ENCODE measurements at places on chromosomes 1 and 21.

DNA sequence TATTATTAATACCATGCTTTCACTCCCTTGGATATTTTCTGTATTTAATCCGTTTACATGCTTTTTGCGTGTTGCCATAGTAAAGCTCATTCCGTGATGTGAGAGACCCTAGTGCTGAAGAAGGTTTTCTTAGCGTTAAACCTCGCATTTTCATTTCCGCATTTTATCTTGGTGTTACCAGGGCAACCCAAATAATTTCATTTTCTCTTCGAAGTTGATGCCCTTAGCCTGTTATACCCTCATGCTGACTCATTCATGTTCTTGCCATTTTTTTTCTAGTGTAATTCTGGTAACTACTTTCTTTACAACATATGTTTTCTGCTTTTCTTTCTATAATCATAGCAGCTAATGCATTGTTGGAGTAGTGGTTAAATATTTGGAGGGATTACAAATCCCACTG, 37.2 kb downstream of the LRRC8C start:
- no peak for DNase-seq

DNA sequence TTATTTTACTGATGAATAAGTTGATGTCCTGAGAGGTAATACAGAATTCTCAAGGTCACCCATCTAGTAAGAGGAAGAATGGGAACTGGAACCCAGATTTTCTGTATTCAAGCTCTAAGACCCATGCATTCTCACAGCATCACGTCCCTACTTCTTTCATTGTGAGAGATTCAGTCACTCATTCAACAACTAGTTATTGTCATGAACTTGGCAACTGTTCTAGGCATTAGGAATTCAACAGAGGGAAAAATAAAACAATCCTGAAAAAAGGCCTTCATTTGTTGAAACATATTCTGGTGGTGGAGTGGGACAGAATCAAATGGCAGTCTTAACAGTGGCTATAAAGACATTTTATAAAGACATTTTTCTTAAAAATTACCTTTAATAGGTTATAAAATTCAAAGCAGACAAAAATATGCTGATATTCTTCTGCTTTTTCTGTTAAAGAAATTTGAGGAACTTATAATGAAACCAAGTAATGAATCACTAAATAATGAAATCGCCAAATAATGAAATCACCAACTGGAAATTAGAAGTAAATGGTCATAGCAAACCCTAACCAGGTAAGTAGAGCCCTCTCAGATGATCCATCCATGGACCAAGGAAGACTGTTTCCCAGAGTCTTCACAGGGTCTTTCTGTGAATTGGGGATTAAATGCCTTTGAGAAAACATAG, 136.5 kb upstream of the DPYD start:
- DNase-seq, result peak; percentile 83

GRCh38 chr1:206556750-206557635, 49.7 kb downstream of the RASSF5 start:
- peak; percentile 57 for DNase-seq

DNA sequence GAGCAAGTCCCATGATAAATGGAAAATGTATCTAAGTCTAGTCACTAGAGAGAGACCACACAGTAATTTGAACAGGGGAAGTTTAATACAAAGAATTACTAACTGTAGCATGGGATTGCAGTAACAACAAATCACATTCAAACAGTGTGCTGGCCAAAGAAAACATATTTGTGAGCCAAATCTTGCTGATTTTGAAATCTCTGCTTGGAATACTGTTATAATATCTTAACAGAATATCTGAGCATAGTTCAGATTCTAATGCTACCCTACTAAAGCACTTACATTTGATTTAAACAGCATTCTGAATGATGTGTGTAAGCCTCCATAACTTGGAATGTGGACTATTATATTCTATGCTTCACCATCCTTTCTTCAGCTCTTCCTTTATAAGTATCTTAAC, 270.0 kb upstream of the BRINP3 start:
- DNase-seq, result no peak

GRCh38 chr1:183723571-183723970, 70.5 kb upstream of the APOBEC4 start:
- no peak for DNase-seq

GRCh38 chr1:182235604-182235951, 156.0 kb downstream of the GLUL start:
- DNase-seq, result peak; percentile 11

GRCh38 chr1:198549866-198550265, 9.4 kb upstream of the ATP6V1G3 start:
- no peak for DNase-seq

DNA sequence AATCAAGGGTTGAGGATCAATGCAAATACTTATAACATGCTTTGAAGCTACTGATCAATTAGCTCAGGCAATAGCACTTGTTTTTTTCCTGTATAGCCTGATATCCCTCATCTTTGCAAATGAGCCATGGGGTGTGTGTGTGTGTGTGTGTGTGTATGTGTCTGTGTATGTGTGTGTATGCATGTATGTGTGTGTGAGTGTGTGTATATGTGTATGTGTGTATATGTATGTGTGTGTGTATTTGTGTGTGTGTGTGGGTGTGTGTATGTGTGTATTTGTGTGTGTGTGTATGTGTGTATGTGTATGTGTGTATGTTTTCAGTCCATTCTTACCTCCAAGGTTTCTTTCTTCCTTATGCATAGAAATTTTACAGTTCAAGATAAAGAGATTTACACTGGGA, 78.4 kb upstream of the SSX2IP start:
- no peak for DNase-seq

DNA sequence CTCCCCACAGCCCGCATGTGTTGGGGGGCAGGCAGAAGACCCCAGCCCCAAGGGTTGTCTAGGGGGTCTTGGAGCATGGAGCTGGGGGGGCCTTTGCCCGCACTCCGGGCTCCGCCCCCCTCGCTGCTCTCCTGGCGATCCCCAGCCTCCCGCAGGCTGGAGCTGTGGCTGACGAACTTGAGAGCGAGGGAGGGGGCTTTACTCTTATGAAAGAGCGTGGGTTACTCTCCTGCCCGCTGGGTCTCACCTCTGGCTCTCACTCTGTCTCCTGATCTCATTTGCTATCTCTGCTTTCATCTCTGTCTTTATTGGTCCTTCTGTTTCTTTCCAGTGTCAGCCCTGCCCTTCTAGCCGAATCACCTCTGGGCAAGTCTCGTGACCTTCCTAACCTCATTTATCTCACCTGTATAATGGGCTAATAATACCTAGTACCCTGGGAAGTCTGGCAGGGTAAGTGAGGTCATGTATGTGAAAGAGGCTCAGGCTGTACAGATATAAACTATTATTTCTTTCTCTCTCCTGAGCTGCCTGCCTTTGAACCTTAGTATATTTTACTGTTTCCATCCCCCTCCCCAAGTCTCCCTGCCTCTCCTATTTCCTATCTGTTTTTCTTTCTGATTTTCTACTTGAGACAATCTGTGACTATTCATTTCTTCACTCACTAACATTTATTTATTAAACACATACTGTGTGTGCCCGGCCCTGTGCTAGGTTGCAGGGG, 731 bp downstream of the EFNA4 start:
- no peak for DNase-seq

- DNase-seq, result no peak
Observed at GRCh38 chr1:192563129-192563528, 12.4 kb upstream of the RGS1 start.

GRCh38 chr1:24178407-24178806, 8.7 kb downstream of the IFNLR1 start:
- no peak for DNase-seq

- DNase-seq, result peak; percentile 63
Observed at GRCh38 chr1:9593492-9594465, 5.1 kb downstream of the TMEM201 start.

DNA sequence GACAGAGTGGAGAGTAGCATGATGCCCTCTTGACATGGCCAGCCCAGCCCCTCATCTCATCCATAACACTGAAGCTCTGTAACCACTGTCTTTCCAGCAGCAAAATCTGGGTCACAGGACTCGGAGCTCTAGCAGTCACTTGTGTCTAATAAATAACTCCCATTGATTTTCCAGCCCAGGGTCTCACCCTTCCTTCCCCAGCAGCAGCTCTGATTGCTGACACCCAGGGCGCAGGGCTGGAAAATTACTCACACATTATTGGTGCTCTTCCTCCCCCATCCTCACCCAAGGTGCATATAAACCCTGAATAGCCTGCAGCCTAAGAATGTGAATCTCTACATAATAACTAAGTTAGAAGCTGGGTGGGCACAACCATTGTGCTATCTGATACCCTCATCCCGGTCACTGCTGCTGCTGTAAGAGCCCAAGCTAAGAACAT, 21.1 kb upstream of the OR10J5 start:
- DNase-seq, result no peak

- DNase-seq, result no peak
Observed at GRCh38 chr1:51303751-51304251, 26.6 kb downstream of the TTC39A start.

DNA sequence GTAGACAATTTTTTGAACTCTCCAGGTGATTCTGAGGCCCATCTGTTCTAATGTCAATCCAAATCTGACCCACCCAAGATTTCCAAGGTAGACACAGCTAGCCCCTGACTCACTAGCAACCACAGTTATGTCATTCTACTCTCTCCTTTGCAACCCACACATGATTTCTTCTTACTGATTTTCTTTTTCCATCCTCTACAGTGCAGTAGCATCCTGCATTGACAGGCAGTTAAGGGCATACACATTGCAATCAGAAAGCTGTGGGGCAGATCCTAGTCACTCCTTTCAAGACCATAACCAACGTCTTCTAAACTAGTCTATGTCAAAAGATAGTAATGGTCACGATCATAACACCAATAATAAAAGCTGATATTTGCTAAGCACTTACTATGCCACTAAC, 54.2 kb downstream of the JAK1 start:
- no peak for DNase-seq

DNA sequence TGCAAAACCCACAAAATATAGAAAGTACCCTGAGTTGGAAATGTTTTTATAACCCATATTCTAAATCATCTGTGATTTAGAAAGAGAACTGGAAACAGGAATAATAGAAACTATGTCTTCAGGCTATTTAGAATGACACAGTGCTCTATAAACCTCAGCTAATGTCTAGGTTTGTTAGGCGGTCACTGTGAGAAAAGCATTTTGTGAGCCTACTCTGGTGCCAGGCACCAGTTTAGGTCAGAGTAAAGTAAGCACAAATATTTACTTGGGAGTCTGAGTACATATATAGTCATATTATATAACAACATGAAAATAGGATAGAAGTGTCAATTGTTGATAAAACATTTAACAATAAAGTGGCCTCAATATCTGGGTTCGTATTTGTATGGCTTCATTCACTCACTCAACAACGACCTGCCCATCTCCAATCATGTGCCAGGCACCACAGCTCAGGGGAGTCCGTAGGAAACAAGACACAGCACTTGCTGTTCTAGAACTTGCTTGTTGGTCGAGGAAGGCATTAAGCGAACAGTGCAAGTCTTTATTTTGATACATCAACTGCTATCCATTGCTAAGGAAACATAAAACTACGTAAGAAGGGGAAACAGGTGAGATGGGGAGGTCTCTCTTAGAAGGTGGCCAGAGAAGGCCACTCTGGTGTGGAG, 37.2 kb downstream of the GNB1 start:
- DNase-seq, result no peak

- DNase-seq, result no peak
Observed at GRCh38 chr1:106637566-106637965, 418.9 kb upstream of the PRMT6 start.

GRCh38 chr1:166182281-166182680, 15.5 kb upstream of the FAM78B start:
- no peak for DNase-seq

- DNase-seq, result no peak
Observed at GRCh38 chr1:92989936-92990583, 28.8 kb upstream of the DIPK1A start.

DNA sequence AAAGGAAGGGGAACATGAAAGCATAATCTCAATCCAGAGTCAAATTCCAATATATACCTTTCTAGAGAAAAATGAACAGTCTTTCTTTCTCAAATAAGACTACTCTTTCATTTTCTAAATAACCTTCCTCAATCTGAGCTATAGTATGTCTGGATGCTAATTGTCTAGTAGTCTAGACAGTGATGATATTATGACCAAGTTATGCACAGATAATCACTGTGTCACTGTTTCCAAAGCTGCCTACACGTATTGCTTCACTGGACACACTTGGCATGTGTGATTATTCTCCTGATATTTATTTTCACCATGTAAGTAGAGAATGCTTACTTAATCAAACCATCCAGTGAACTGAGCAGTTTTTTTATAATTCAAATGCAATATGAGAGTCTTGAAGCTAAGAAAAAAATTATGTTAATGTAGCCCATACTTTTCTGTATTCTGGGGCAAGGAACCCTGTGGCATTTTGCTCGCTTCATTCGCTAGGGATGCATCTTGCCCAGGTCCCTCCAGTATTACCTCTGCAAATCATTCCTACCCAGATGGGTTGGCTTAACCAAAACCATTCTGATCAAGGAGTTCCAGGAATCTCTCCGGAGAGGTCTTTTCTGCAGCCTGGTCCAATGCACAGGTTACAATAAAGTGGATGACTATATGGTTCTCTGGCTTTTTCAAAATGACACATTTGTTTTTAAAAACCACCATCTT, 303.1 kb upstream of the RUNX1 start:
- no peak for DNase-seq

- DNase-seq, result peak; percentile 1
Observed at GRCh38 chr1:176205332-176205914, 1.7 kb downstream of the COP1 start.

DNA sequence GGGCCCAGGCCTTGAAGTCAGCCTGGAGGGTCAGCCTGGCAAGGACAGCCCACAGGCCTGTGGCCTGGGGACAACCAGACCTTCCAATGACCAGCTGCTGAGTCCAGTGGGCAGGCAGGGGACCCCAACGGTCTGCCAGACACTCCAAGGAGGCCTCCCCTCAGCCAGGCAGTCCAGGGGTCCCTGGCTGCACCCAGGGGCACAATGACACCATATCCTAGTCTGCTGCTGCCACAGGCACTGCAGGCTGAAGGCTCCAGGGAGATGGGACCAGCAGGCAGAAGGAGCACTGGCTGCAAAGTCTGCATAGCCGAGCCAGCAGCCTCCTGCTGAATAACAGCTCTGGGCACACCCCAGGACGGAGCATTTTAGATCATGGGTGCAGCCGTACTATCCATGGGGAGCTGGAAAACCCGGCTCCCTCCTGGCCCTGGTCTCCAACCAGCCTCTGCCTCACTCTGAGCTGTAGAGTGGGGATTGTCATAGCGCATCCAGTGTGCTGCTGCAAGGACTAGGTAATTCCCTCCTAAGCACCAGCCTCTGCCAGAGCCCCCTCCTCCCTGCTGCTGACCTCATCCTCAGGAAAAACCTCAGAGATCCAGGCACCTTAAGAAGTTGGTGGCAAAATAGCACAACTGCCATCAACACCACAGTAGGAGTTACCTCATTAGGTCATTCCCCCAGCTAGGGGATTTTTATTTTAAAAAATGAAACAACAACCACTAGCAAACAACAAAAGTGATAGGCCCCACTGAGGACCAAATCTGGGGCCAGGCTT, 4.8 kb upstream of the LAPTM5 start:
- no peak for DNase-seq

GRCh38 chr21:41778930-41779600, 12.2 kb upstream of the RIPK4 start:
- no peak for DNase-seq

- no peak for DNase-seq
Observed at GRCh38 chr1:159821171-159821867, 5.4 kb upstream of the SLAMF8 start.

GRCh38 chr21:32456497-32456918, 44.0 kb downstream of the EVA1C start:
- DNase-seq, result no peak

- DNase-seq, result no peak
Observed at GRCh38 chr21:44428281-44428960, 26.9 kb upstream of the LRRC3 start.

- DNase-seq, result no peak
Observed at GRCh38 chr21:23963454-23963853, 1643.8 kb downstream of the MRPL39 start.

GRCh38 chr1:191671236-191671635, 487.0 kb upstream of the RGS18 start:
- DNase-seq, result no peak

Measured in globus pallidus (tissue), 1 donor.